Endothelial cell (in vitro differentiated cells): ENCODE measurements at places on chromosomes 6 and 20. TPM values are rescaled to one million over a fixed set of nuclear protein-coding genes. Genes with fewer than 3 reads are reported as not detected.

DNA sequence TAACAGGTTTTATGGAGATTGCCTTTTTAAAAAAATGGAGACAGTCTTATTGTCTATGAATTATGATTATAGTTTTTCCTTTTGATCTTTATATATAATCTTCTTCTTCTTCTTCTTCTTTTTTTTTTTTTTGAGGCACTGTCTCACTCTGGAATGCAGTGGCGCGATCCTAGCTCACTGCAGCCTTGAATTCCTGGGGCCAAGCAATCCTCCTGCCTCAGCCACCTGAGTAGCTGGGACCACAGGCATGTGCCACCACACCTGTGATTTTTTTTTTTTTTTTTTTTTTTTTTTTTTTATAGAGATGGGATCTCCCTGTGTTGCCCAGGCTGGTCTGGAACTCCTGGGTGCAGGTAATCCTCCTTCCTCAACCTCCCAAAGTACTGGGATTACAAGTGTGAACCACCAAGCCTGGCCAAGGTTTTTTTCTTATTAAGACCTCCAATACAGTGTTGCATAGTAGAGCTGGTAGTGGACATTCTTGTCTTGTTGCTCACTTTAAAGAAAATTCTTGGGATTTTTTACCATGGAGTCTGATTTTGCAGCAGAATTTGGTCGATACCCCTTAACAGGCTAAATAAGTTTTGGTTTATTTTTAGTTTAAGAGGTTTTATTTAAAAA is 46.5 kb downstream of the STK4 start:
- no peaks in the 10 kb centered on the region for H3K36me3 ChIP-seq
- peaks cover 4% of the 10 kb centered on the region for H3K4me1 ChIP-seq
- no peak overlapping the region for H3K4me3 ChIP-seq
- H3K27me3 ChIP-seq, result no peaks in the 10 kb centered on the region
- H3K27ac ChIP-seq, result no peak overlapping the region
- DNase-seq, result no peak

DNA sequence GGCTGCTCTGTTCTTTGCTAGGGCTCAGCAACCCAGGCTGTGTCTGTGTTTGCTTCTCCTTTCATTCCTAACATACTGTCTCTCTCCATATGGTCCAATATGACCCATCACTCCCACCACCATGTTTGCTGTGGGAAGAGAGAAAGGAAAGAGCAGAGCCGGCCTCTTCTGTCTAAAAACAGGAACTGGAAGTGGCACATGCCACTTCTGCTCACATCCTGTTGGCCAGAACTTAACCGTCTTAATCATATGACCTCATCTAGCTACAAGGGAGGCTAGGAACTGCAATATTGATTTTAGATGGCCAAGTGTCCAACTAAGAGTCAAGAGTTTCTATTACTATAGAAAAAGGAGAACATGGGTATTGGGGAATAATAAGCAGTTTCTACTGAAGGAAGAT is 212.5 kb upstream of the CHD6 start:
- no peaks in the 10 kb centered on the region for H3K27me3 ChIP-seq
- no peak overlapping the region for H3K27ac ChIP-seq
- H3K36me3 ChIP-seq, result no peaks in the 10 kb centered on the region
- no peak for DNase-seq
- no peak overlapping the region for H3K4me3 ChIP-seq

GRCh38 chr6:162887981-162888689 is 160.4 kb downstream of the PACRG start:
- peaks cover 2% of the 10 kb centered on the region for H3K27me3 ChIP-seq
- no peak overlapping the region for H3K4me3 ChIP-seq
- H3K4me1 ChIP-seq, result no peaks in the 10 kb centered on the region
- H3K27ac ChIP-seq, result no peak overlapping the region

GRCh38 chr20:21101932-21102575 is 4.1 kb downstream of the LINC00237 start:
- H3K4me1 ChIP-seq, result peaks cover 17% of the 10 kb centered on the region
- H3K4me3 ChIP-seq, result peak overlapping the region; percentile 82
- no peaks in the 10 kb centered on the region for H3K36me3 ChIP-seq
- H3K27me3 ChIP-seq, result peaks cover 31% of the 10 kb centered on the region

GRCh38 chr20:57133926-57134650 is 132.4 kb downstream of the BMP7 start:
- H3K4me3 ChIP-seq, result no peak overlapping the region
- peaks cover 2% of the 10 kb centered on the region for H3K27me3 ChIP-seq

DNA sequence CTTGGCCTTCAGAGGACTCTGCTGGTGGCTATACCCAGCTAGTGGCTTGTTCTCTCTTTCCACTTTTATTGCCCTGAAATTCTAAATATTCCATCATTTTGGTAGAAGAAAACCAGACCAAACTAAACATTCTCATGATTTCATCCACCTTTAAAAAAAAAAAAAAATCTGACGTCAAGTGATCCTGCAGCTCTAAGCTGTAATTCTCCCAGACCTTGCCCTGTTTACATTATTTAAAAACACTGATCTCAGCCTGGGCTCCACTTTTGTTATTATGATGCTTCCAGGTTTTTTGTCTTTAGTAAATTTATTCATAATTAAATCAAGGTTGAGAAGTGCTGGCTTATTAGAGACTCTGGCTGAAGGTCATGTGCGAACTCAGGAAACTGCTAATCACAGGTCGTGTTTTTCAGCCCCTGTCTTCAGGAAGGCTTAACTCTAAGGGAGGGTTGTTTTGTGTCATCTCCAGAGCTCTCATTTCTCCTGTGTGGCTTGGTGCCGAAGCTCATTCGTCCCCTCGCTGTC is 114.4 kb downstream of the MTHFD1L start:
- H3K27ac ChIP-seq, result no peak overlapping the region
- no peaks in the 10 kb centered on the region for H3K27me3 ChIP-seq
- peaks cover 14% of the 10 kb centered on the region for H3K36me3 ChIP-seq

DNA sequence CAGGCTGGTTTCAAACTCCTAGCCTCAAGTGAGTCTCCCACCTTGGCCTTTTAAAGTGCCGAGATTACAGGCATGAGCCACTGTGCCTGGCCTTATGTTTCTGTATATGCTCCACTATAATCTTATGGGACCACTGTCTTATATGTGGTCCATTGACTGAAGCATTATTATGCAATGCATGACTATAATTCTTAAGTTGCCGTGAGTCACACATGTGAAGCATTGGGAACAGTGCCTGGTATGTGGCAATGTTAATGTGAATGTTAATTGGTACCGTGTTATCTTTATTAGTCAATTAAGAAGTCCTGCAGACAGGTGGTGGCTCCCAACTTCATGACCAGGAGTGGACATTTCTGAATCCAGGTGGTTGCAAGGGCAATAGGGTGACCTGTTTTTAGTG is 14.7 kb upstream of the ASXL1 start:
- no peak overlapping the region for H3K4me3 ChIP-seq
- no peaks in the 10 kb centered on the region for H3K36me3 ChIP-seq
- H3K27ac ChIP-seq, result no peak overlapping the region
- peaks cover 5% of the 10 kb centered on the region for H3K4me1 ChIP-seq
- DNase-seq, result no peak
- H3K27me3 ChIP-seq, result peaks cover 5% of the 10 kb centered on the region

DNA sequence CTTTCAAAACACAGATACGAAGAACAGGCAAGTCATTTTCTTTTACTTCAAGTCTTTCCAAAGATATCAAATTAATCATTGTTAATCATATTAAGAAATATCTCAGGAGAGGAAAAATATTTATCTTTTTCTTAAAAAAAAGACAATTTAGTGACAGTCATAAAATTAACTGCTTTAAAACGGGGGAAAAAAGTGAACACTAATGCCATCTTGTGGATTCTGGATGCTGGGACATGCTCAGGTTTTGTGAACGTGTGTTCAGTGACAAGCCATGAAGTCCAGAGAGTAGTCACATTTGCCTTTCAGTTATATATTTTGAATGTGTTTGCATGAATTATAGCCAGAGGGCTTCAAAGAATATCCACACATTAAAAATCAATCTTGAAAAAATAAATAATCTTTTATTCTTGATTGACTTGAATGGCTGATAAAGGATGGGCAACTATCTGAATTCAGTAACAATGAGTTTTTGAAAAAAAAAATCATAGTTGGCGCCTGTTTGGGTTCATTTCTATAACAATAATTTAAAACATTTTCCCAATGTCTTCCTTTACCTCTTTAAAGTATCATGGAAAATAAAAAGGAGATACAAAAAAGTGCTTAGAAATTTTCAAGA is 74.7 kb upstream of the NOX3 start:
- peaks cover 6% of the 10 kb centered on the region for H3K4me1 ChIP-seq
- no peak overlapping the region for H3K27ac ChIP-seq
- no peak overlapping the region for H3K4me3 ChIP-seq
- H3K27me3 ChIP-seq, result peaks cover 2% of the 10 kb centered on the region

DNA sequence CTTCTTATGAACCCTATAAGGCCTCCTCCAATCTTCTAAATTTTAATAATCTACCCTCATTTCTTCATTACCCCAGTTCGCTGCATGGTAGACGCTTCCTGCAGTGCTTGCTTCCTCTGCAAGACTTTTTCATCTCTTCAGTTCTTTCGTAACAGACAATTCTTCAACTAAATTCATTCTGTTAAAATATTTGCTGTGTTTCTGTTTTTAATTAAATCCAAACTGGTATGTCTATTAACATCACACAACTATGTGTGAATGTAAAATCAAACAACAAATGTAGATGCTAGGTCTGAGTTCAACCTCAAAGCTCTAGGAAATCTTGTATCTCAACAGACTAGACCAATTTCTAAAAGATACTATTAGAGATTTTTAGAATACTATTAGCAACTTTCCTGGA is 199.3 kb downstream of the RNGTT start:
- peaks cover 1% of the 10 kb centered on the region for H3K27me3 ChIP-seq
- peaks cover 7% of the 10 kb centered on the region for H3K4me1 ChIP-seq
- H3K27ac ChIP-seq, result no peak overlapping the region
- no peak overlapping the region for H3K4me3 ChIP-seq

DNA sequence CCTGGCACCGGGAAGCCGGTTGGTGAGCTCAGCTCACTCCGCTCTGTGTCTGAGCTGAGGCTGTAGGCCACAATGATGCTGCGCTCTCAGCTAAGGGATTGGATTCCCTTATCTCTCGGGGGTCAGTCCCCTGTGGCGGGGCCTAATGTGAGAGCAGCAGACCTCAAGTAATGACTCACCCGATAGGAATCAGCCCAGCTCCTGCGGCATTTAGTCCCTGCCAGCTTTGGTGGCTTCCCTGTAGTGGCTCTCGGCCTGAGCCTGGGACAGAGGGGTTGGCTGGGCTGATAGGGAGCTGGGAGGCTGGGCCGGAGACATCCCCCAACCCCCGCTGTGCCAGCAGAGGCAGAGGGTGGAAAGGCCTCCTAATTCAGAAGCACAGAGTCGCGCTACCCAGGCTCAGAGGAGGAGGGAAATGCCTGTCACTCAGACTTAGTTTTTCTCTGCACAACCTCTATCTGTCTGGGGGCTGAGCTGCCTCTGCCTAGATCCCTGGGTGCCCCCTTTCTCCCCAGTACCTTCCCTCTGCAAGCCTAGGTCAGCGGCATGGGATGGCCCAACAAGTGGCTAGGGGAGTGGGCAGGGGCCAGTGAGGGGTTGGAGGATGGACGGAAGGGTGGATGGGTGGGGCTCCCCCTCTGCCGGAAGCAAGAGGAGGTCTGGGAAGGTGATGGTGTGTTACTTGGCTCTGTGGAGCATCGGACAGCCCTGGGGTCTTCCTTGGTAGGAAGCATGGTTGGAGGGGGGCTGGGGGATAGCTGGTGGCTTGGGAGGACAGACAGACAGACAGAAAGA is 92.2 kb downstream of the CDH22 start:
- H3K27ac ChIP-seq, result no peak overlapping the region
- no peak overlapping the region for H3K4me3 ChIP-seq
- no peak for DNase-seq
- peaks cover 8% of the 10 kb centered on the region for H3K4me1 ChIP-seq
- peaks cover 2% of the 10 kb centered on the region for H3K27me3 ChIP-seq

GRCh38 chr6:160995271-160995670 is 3.7 kb downstream of the MAP3K4 start:
- no peak overlapping the region for H3K4me3 ChIP-seq
- peaks cover 11% of the 10 kb centered on the region for H3K27me3 ChIP-seq
- H3K4me1 ChIP-seq, result peaks cover 8% of the 10 kb centered on the region
- H3K27ac ChIP-seq, result no peak overlapping the region
- H3K36me3 ChIP-seq, result peaks cover 6% of the 10 kb centered on the region
- no peak for DNase-seq

- H3K27me3 ChIP-seq, result peaks cover 2% of the 10 kb centered on the region
- no peak overlapping the region for H3K27ac ChIP-seq
- peaks cover 15% of the 10 kb centered on the region for H3K4me1 ChIP-seq
- no peak overlapping the region for H3K4me3 ChIP-seq
- peaks cover 15% of the 10 kb centered on the region for H3K36me3 ChIP-seq
- DNase-seq, result no peak
Observed at GRCh38 chr20:37703035-37703845, 9.4 kb downstream of the CTNNBL1 start.

DNA sequence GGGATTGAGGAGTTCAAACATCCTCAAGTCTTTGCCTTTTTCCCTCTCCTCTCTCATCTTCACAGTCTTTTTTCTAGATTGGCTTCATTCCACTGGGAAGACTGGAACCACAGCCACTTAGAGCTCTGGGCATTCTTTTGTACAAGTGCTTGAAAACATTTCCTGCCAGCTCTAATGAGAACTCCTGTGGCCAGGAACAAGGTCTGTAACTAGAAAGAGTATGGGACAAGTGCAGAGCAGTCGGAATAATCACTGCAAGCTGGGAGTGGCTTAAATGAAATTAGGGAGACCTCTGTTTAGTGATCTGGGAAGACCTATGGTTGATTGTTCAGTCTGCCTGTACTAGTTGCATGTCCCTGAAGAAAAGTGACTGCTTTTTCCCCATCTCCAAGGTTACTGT is 41.0 kb upstream of the SMIM8 start:
- H3K27me3 ChIP-seq, result peaks cover 1% of the 10 kb centered on the region
- H3K27ac ChIP-seq, result no peak overlapping the region
- no peaks in the 10 kb centered on the region for H3K36me3 ChIP-seq
- no peaks in the 10 kb centered on the region for H3K4me1 ChIP-seq

- no peaks in the 10 kb centered on the region for H3K36me3 ChIP-seq
- H3K4me1 ChIP-seq, result peaks cover 24% of the 10 kb centered on the region
- DNase-seq, result no peak
- no peak overlapping the region for H3K4me3 ChIP-seq
Observed at GRCh38 chr6:8077991-8078390, 13.8 kb upstream of the BLOC1S5 start.

DNA sequence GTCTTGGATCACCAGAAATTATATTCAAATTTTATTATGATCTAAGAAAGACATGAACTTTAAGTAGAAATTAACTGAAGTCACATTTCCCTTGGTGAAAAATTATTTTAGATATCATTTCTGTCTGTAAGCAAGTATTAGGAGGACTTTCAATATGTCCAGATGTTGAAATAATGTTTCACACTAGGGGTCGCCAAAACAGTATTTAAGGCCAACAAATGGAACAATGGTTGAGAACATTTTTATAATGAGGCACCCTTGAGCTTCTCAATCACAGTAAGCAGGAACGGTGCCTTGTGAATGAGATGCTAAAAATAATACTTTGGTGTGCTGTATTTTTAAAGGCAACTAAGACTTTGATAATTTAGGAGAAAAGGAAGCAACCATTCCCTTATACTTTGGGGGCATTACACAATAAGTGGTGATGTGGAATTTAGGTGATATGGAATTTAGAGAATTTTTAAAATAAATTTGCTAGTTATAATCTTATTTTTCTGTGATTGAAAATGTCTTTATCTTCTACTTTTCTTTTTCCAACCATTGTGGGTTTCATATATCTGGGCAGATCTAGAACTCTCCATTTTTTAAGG is 9.6 kb upstream of the SF3B5 start:
- H3K36me3 ChIP-seq, result no peaks in the 10 kb centered on the region
- H3K27me3 ChIP-seq, result no peaks in the 10 kb centered on the region
- H3K27ac ChIP-seq, result no peak overlapping the region
- H3K4me3 ChIP-seq, result no peak overlapping the region
- H3K4me1 ChIP-seq, result no peaks in the 10 kb centered on the region

GRCh38 chr6:33730611-33731010 is 16.1 kb downstream of the IP6K3 start:
- H3K27ac ChIP-seq, result no peak overlapping the region
- H3K27me3 ChIP-seq, result peaks cover 3% of the 10 kb centered on the region
- no peak for DNase-seq
- H3K4me1 ChIP-seq, result no peaks in the 10 kb centered on the region
- no peaks in the 10 kb centered on the region for H3K36me3 ChIP-seq

RIPOR3 gene
- 11.2 TPM for total RNA-seq

PARD6B gene
- 7.1 TPM for total RNA-seq
